ENCODE measurements at places on chromosomes 12 and 14.

DNA sequence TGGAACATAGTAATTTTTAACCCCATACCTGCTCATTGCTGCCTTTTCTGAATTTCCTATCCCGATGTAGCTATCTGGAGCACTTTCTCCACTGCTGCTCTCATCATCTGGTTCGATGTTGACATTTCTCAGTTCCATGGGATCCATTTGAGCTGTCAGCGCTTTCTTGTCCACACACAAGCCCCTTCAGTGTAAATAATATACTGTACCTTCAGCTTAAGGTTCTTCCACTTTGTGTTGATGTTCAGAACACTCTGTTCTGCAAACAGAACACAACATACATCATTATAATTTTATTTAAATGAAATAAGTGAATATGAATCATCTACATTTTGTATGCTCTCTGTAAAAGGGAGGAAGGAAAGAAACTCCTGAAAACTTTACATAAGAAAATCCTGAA is 32.9 kb downstream of the SLC38A4 start:
- no peak for DNase-seq

DNA sequence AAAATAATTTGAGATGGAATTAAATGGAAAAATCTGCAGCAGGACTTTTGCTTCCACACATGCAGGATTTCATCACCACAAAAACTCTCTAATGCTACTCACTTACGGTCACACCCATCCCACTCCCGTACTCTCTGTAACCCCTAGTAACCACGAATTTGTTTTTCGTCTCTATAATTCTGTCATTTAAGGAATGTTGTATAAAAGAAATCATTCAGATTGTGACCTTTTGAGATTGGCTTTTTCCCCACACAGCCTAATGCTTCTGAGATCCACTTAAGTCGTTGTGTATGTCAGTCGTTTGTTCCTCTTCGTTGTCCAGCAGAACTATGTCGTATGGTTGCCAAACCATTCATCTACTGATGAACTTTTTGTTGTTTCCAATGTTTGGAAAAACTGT is 19.8 kb upstream of the PZP start:
- DNase-seq: no peak

GRCh38 chr12:60501124-60501729 is 905.4 kb downstream of the SLC16A7 start:
- DNase-seq: no peak

- DNase-seq: no peak
Observed at GRCh38 chr12:65761301-65761700, 63.0 kb upstream of the HMGA2 start.

GRCh38 chr14:96198430-96199130 is 6.1 kb upstream of the BDKRB2 start:
- no peak for DNase-seq

- no peak for DNase-seq
Observed at GRCh38 chr14:50521912-50522341, 10.4 kb downstream of the MAP4K5 start.

- DNase-seq: no peak
Observed at GRCh38 chr12:131459773-131460365, 251.0 kb upstream of the SFSWAP start.

DNA sequence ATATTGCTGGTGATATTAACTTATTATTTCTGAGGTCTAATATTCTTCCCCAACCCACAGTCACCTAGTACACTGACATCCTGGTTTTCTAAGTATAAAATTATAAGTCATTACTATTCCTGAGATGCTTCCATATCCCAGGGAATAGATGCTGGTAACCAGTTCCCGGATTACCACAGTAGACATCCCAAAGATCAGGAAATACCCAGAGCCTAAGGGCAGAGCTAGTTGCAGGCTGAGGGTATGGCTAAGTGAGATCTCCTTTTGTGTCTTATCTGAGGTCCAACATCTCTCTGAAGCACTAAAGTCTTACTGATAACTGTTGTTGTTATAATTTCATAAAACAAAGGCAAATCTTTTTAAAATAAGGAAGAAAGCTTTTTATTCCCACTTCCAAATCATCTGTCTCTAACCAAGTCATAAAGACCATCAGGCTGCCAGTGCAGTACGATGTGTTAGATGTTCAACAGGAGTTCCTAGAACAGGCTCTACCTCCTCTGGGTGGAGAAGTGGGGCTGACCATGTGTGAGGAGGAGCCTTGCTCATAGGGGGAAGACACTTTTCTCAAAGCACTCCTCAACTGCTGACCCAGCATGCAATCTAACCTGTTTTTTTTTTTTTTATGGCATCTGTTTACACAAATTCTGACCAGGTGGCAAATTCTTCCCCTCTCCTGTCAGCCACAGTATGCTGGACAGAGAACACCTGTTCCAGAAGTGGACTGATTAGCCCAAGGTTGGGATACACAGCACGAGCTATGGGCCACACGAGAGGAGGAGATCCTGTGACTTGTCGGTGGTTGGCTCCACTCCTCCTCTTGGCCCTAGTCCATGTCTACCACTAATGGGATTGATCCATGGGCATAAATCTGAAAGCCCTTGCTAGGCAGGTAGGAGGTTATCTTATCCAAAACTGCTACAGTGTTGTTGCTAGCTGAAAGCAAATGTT is 16.1 kb upstream of the GRIP1 start:
- no peak for DNase-seq

- no peak for DNase-seq
Observed at GRCh38 chr12:133235401-133236112, at the start of gene ANHX. TSS of gene ANHX (minus strand) at chr12:133235877. CDS start at chr12:133234356, 1,521 bp downstream.

DNA sequence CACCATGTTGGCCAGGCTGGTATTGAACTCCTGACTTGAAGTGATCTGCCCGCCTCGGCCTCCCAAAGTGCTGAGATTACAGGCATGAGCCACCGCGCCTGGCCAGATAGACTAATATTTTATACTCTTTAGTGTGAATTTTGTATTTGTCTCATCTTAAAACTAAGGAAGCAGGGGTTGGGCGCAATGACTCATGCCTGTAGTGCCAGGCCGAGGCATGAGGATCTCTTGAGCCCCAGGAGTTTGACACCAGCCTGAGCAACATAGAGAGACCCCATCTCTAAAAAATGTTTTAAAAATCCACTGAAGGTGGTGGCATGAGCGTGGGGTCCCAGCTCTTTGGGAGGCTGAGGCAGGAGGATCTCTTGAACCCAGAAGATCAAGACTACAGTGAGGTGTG is 9.0 kb downstream of the DYNC1H1 start:
- DNase-seq: no peak

DNA sequence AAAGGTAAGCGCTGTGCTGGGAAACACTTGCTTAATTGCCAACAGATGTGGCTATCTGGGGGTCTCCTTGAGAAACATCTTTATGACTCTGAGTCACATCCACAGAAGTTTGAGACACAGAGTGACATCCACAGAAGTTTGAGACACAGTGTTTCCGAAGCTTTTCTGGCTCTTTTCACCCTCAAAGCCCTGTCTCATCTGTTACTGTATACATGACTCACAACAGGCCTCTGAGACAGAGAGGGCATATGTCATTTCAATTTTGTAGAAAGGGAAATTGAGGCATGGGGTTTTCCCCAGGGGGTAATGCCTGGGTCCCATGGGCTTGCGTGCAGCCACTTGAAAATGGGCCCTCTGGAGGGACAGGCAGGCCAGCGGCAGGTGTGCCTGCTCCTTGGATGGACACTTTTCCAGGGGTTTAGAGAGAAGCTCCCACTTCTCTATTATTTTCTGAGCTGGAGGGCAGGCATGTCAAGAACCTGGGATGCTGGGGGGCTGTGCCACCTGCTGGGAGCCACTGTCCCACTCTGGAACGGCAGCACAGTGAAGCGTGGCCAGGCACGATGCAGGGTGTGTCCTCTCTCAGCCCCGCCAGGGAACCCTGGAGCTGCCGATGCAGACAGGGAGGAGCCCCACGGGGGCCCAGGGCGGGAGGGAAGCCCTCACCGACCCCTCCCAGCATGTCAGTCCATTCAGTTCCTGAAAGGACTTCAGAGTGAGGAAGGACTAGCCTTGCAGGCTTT is 111.3 kb upstream of the FKBP4 start:
- DNase-seq: no peak

GRCh38 chr12:16154990-16155389 is 122.5 kb downstream of the SLC15A5 start:
- no peak for DNase-seq

DNA sequence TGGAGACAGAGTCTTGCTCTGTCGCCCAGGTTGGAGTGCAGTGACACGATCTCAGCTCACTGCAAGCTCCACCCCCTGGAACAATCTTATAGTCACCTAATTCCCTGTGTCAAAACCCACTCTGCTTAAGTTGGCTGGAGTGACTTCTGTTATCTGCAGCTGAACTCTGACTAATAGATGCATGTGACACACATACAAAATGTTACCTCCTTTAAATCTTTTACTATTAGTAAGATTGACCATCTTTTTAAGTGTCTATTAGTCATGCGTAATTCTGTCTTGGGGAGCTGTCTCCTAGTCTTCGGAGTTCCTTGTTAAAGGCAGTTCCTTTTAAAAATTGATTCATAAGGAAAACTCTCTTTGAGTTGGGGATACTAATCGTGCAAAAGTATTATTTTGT is 7.4 kb downstream of the IFI27L1 start:
- no peak for DNase-seq

GRCh38 chr12:95446506-95446900 is 27.4 kb upstream of the METAP2 start:
- no peak for DNase-seq

GRCh38 chr14:30994681-30995620 is 30.5 kb upstream of the AP4S1 start:
- no peak for DNase-seq

DNA sequence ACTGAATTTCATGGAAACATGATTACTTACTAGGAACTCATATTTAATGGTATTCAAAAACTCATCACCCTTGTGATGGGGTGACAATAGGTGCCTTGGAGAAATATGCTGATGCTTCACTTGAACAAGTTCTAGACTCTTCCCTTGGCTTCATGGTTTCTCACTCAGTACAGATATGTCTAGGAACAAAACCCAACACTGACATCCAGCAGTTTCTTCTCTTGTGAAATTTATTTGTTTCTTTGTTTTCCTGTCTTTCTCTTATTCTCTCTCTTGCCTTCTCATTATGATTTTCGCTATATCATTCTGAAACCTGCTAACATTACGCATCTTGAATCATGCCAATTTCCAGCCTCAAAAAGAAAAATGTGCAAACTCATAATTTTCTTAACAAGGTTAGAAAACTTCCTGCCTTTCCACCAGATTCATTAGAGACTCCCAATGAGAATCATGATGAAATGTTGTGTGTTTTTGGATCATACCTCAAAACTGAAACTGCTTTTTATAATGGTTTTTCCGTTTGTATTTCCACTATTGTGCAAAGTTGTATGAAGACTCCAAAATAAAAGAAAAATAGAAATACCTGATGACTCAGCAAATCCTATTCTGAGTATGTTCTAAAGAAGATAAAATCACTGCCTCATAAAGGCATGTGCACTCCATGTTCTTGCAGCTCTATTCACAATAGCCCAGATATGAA is 1021.5 kb downstream of the TMEM121 start:
- no peak for DNase-seq

GRCh38 chr12:117789195-117789912 is 179.4 kb downstream of the KSR2 start:
- no peak for DNase-seq

GRCh38 chr12:69988481-69989321 is 163.7 kb downstream of the MYRFL start:
- no peak for DNase-seq

GRCh38 chr12:120408771-120409170 is 29.1 kb upstream of the COX6A1 start:
- DNase-seq: no peak

DNA sequence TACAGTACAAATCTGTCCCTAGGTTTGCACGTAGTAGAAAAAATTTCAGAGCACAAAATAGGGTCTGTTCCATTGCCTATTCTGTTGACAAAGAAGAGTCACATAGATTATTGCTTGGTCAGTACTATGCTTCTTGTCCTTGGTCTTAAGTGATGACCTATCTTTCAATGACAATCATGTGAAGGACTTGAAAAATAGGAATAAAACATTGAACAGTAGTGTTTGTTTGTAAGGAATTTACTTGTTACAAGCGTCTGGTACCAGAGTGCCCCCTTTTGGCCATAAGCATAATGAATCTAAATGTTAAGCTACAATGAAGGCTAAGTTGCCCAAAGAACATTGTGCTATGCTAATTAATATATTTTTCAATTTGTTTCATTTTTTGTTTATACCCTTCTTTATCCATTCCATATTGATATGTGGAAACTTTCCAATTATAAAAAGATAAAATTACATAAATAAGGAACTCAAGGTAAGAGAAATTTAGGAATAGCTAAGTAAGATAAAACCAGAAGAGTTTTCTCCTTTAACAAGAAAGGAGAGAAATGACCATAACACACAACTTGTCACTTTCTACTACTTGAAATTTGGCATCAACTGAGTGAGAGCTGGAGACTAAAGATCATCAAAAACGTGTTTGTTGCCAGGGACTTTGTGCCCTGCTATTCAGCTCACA is 204.7 kb downstream of the EPS8 start:
- no peak for DNase-seq

DNA sequence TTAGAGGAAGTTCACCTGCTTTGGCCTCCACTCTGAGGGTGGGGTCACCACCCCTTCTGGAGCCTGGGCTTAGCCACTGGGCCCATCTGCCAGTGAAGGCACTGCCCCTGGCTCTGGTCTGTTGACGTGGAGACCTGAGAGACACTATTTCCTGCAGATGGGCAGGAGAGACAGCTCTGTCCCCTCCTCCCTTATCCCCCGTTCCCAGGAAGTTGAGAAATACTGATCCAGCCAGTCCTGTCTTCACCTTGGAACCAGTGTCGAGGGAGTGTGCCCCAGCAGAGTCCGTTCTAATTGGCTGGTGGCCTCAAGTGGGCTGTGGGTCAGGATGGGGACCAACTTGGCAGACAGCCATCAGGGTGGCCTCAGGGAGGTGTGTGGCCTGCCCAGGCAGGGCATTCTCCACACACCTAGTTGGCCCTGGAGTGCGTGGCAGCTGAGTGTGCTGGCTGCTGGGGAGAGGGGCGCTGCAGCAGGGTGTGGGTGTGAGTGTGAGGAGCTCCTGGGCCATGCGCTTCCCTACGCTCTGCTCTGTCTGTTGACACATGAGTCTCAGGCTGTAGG is 25.4 kb downstream of the CLSTN3 start:
- no peak for DNase-seq

GRCh38 chr12:105915997-105916759 is 222.6 kb downstream of the NUAK1 start:
- no peak for DNase-seq

DNA sequence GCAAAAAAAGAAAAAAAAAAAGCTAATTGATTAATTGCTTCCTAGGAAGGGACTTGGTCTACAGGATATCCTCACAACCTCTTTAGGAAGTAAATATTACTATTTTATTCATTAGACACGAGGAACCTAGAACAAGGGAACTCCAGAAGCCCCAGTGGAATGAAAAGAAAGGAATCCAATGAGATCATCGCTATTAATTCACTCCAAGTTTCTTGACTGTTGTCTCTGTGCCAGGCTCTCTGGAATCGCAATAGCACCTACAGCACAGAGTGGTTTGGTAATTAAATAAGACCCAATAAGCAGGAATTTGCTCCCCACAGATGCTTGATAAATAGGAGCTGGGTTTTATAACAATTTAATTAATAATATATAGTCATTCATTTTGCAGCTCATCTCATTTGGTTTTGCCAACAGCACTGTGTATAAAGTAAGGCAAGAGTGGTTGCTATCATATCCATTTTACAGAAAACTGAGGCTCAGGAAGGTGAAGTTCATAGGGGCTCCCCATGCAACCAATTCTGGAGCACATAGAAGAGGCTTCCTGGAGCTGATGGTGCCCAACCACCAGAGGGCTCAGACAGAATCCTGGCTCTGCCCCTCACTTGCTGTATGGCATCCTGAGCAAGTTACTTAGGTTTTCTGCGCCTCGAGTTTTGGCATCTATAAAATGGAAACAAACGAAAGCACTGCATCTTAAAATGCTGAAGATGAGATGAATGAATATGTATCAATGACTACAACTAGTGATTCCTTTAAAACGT is 420.2 kb downstream of the MED13L start:
- DNase-seq: no peak

Measured in stimulated activated CD4-positive, alpha-beta T cell treated with anti-CD3 and anti-CD28 coated beads, Interleukin-12 subunit alpha, Interleukin-12 subunit beta, amount 100 ng/mL, for 24 hours (primary cell).